ENCODE measurements at places on chromosomes 5 and 9.

DNA sequence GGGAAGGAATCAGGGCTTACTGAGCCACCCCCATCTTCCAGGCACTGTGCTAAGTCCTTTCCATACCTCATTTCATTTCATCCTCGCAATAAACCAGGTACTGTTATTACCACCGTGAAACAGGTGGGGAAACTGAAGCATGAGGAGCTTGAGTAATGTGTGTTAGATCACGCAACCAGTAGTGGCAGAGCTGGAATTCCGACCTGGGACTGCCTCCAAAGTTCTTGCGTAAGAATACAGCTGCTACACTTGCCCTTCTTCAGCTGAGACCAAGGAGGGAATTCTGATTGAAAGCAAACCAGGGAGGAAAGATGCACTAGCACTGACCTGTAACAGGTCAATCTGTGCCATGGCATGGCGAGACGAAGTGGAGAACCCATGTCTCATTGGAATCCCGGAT is 113.4 kb upstream of the MSX2 start:
- peak; percentile 42 for DNase-seq

DNA sequence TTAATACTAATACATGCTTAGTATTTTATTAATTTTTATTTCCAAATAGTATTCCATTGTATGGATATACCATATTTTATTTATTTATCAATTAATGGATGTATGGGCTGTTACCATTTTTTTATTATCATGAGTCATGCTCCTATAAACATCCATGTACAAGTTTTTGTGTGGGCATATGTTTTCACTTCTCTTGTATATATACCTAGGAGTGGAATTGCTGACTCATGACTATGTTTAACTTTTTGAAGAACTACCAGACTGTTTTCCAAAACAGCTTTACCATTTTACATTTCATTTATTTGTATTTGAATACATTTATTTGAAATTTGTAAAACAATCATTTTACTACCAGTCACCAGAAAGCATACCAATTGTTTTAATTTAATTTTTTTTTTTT is 14.1 kb upstream of the LRRC19 start:
- no peak for DNase-seq

DNA sequence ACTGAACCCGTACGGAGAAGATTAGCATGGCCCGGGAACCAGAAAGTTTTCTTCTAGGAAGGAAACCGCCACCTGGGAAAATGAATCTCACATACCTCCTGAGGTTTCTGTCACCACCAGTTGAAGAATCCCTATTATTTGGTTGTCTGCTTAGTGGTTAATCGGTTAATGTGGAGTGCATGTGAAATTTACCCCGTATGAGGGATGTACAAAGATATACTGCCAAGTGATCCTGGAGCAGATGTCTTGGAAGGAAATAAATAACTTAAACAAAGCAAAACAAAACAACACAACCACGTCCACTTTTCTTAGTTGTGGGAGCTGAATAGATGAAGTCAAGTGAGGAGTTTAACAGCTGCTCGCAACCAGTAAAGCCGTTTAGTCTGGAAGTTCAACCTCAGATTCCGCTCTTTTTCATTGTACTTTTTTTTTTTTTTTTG is 3.8 kb downstream of the DMRT2 start:
- DNase-seq: no peak

GRCh38 chr5:172224996-172225395 is 31.0 kb downstream of the EFCAB9 start:
- DNase-seq: no peak

DNA sequence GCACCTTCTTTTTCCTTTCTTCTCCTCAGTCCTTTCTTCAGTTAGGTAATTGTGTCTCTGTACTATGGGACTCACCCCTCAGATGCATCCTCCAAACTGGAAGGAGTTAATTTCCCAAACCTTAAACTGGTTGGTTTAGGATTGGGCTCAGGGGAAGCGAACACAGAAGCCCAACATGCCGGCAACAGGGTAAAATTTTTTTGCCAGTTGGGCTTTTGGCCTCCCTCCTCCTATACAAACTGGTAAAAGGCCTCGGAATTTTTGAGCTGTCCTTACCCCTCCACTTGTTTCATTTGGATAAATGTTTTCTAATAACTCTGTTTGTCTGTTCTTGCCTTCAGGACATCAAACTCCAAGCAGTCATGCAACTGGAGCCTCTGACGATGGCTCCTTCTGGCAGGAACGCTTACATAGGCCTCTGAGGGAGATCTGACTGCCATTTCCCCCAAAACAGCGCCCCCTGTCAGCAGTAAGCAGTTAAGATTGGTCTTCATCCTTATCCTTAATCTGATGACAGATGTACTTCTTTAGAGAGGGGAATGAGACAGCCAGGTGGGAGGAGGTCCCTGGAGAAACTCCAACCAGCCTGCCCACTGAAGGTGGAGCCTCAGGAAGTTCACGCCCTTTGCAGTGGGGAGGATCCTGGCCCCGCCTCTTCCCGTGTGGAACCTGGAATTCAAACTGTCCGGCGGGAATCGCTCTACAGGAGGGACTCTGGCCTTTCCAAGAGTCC is 57.8 kb upstream of the SPINK5 start:
- no peak for DNase-seq

GRCh38 chr9:26956860-26957233 is 635 bp downstream of the IFT74 start:
- DNase-seq: no peak

DNA sequence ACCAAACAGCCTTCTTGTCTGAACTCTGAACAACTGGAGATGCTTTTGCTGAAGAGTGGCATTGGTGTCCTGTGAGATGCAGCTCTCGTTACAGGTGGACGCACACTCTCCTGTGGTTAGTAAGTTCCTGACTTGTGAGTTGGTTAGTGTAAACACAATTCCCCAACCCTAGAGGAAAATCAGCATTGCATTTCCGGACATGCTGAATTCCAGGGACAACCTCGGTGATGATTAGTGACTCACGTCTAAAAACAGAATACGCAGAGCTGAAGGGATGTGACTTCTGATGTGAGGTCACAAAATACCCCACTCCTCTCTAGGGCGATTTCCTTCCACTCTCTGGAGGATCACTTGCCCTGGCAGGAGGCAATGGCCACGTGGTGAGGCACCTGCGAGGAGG is 5.0 kb downstream of the OR2V2 start:
- no peak for DNase-seq
